ENCODE measurements at places on chromosomes 6 and 20.

DNA sequence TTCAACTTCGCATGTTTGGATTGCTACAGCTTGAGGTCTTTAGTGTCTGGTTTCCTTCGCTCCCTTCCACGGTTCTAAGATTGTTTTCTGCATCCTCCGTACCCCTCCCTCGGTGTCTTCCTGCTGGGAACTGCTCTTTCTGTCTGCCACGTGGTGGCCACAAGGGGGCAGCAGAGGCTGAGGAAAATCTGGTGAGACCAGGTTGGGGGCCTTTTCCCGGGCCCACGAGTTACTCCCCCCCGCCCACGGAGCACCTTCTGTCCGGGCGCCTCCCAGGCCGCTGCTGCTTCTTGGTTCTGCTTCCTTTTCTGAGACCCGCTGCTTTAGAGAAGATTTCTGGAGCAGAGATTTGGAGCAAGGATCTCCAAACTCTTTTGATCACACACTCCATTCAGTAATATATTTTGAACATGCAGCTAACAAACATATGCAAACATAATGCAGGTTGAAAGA is 21.1 kb upstream of the NOTCH4 start:
- DNase-seq, result peak; percentile 59

GRCh38 chr20:57475388-57476083 is 49.4 kb downstream of the CTCFL start:
- DNase-seq, result no peak

DNA sequence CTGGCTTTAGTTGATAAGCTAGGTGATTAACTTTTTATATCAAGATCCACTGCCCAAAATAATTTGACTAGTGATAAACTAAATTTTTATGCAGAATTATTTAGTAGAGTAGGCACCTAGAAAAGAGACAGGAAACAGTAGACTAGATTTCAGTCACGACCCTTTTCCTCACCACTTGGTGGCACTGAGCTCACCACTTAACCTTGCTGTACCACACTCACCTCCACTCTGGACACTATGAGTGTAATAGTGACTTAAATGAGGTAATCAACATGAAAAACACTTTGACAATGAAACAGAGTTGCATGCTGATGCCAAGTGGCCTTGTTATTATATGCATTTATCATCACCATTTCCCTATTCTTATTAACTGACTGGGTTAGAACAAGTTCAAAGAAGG is 730.4 kb downstream of the KIF16B start:
- no peak for DNase-seq

- no peak for DNase-seq
These were observed 113.8 kb downstream of the TAF4 start for GRCh38 chr20:61951695-61952533.

- DNase-seq, result no peak
These were observed 205.1 kb upstream of the RUNX2 start for GRCh38 chr6:45123023-45123422.

DNA sequence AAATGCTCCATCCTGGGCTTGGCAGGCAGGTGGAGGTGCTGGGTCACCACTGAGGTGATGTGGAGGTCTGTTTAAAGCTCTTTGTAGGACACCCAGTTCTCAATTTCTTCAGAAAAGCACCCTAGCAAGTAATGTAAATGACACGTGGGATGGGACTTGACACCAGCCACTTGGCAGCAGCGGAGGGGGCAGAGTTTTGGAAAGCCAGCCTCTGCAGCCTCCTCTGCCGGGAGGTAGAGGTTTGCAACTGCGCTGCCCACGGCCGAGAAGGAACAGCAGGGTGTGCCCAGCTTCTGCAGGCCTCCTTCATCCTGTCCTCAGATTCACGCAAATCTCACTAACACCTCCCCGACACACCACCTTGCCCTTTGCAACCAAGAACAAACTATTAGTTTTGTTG is 77.3 kb downstream of the RAMACL start:
- no peak for DNase-seq

GRCh38 chr6:137522198-137522798 is 28.1 kb upstream of the OLIG3 start:
- no peak for DNase-seq

GRCh38 chr6:16064671-16065072 is 64.2 kb upstream of the MYLIP start:
- no peak for DNase-seq

- DNase-seq, result no peak
These were observed 9.9 kb upstream of the SPATS1 start for GRCh38 chr6:44332585-44332984.

All from HFF-Myc (cell line).